ENCODE measurements at places on chromosomes 7 and 10. TPM values are rescaled to one million over a fixed set of nuclear protein-coding genes. Genes with fewer than 3 reads are reported as not detected.

GRCh38 chr7:101813402-101814019, 3.9 kb upstream of the CUX1 start:
- DNase-seq: no peak

- DNase-seq: peak; percentile 45
These were observed 5.8 kb downstream of the KLF6 start for GRCh38 chr10:3779158-3779741.

- no peak for DNase-seq
These were observed 28.0 kb downstream of the VPS26A start for GRCh38 chr10:69151984-69152383.

DNA sequence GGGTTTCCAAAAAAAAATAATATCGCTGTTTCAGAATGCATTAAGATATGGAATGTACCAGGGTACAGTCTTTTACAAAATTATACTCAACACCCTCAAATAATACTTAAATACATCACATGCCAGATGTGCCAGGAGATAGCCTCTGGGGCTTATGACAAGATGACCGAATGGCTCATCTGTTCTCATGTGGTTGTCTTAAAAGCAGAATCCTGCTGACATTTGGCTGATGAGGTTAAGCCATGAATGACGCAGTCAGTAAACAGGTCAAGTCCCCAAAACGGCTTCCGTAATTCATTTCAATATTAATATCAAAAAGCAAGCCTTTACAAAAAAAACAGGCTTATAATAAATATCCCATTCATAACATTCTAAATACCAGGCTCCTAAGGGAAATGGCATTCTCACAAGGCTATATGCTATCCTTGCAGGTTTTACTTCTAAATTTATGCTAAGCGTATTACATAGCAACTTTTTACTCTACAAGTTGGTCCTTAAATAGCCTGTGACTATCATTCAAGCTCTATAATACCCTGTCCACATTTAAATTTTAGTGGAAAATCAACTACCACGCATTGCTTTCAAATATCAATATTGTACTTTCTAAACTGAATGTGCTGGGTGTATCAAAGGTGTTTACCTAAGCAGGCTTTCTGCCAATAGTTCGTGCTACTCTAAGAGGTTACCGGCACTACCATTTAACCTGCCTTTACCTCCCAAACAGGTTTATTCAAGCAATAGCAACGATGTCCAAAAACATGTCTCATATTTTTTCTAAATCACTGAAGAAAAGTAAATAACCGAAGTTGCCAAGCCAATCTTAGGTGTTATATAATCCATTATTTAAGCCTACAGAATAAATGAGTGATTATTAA, 15.6 kb downstream of the SMURF1 start:
- no peak for DNase-seq

- no peak for DNase-seq
These were observed 64.4 kb downstream of the PROSER2 start for GRCh38 chr10:11887381-11888227.

DNA sequence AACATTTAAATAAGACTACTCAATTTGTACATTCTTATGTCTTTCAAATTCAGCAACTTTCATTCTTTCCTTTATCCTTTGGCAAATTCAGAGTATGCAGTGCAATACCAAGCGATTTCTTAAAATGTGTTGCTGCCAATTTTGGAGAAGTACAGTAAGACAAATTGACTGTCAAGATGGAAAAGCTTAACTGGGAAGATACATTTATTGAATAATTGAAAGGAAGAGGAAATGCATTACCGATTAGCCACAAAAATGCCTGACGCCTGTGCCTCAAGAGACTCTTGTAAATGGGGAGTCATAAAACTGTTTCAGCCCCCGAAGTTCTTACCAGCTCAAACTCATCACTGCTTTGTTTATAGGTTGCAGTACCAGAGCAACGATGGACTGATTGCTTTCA, 373.3 kb upstream of the GALNT17 start:
- DNase-seq: no peak

GRCh38 chr7:70591643-70592042, 540.3 kb upstream of the GALNT17 start:
- no peak for DNase-seq

DNA sequence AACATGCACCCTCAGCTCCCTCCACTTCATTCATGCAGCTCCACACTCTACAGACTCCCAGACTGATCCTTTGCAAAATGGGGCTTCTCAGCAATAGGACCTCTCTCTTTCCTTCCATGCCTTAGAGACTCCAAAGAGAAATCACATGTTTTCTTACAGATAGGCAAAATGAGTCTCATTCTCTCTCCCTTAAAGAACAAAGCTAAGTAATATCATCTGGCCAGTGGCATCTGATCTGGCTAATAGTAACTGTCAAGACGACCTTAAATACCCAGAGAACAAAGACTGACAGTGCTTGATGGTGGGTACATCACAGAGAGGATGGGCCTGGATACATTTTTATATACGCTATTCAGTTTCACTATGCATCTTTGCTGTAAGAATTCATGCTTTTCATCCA, 43.1 kb upstream of the CALD1 start:
- DNase-seq: no peak

DNA sequence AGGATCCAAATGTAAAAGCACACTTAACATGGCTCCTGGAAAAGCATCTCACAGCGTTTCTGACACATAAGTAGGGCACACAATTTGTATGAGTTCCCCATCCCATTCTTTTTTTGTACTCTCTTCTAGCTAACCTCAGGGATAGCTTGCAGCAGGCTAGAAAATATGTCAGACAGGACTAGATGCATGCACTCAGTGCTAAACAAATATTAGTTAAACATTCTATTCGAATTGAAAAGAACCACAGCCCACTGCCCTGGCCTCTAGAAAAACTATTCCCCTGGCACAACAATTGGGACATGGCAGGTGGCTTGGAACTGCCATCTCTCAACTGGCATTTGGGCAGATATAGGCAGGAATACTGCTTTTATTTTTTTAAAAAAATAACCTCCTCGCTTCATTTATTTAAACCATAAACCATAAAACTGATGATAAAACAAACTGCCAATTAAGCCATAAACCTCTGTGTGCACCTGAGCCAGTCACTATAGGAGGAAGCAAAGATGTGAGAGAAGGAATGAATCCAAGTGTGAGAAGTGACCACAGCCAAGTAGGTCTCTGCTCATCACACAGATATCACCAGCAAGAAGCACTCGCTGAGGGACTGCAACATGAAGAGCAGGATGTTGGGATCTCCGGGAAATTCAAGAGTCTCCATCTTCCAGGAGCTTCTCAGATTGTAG, 394.1 kb downstream of the NEBL start:
- DNase-seq: no peak

- no peak for DNase-seq
These were observed 449.7 kb upstream of the KLF6 start for GRCh38 chr10:4234661-4235060.

DNA sequence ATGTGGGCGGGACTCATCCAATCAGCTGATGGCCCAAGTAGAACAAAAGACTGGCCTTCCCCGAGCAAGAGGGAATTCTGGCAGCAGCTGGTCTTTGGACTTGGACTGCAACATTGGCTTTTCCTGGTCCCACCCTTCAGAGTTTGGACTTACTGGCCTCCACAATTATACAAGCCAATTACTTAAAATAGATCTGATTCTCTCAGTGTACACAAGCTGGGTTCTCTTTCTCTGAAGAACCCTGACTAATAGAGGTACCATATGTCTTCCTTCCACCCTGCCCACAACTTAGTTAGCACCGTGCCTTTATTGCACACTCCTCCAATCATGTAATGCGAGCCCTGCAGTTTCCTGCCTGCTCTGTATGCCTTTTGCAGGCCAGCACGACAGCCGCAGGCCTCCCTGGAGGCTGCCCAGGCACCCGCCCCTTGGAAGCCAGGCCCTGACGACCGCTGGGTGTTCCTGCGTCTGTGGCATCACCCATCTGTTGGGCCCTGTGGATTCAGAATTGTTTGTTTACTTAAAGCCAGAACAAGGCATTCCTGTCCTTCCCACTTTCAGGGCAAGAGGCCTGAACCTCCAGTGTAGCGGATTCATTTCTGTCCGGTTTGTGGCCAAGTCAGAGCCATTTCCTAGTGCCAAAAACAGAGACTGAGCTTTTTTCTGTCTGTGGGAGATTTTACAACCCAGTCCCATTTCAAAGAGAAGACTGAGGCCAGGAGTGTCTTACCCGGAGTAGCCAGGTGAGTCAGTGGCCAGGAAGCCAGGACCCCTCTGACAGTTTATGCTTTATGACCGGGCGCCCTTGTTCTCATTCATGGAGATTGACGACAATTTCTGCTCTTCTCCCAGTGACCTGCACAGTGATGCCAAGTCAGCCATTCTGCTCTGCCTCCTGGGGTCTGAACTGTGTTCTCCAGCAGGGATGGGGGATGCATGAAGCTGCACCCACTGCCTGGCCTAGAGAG, 968 bp upstream of the INMT start:
- DNase-seq: peak; percentile 91

- DNase-seq: no peak
These were observed 277.4 kb downstream of the PARD3 start for GRCh38 chr10:34537629-34538231.

GRCh38 chr7:30888747-30889146, 22.9 kb upstream of the AQP1 start:
- DNase-seq: peak; percentile 94

- no peak for DNase-seq
These were observed 415.4 kb upstream of the AUTS2 start for GRCh38 chr7:69182596-69183467.

- DNase-seq: peak; percentile 68
These were observed 239.3 kb upstream of the SEMA3C start for GRCh38 chr7:81158189-81158588.

DNA sequence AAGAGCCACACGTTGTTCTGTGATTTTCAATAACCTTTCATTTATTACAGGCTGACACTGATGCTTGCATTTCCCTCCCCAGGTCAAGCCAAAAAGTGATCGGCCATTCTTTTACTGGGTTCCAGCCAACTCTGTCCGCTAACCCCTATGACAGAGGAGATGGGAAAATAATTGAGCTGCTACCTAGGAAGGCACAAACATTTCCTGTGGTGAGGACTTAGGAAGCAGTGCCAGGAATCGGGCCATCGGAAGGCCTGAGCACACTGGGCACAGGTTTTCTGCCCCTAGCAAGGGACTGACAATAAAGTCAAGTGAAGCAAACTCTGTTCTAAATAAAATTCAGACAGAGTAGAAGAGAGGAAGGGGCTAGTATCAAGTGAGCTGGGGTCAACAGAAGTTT, 313.0 kb upstream of the AOAH start:
- DNase-seq: no peak

DNA sequence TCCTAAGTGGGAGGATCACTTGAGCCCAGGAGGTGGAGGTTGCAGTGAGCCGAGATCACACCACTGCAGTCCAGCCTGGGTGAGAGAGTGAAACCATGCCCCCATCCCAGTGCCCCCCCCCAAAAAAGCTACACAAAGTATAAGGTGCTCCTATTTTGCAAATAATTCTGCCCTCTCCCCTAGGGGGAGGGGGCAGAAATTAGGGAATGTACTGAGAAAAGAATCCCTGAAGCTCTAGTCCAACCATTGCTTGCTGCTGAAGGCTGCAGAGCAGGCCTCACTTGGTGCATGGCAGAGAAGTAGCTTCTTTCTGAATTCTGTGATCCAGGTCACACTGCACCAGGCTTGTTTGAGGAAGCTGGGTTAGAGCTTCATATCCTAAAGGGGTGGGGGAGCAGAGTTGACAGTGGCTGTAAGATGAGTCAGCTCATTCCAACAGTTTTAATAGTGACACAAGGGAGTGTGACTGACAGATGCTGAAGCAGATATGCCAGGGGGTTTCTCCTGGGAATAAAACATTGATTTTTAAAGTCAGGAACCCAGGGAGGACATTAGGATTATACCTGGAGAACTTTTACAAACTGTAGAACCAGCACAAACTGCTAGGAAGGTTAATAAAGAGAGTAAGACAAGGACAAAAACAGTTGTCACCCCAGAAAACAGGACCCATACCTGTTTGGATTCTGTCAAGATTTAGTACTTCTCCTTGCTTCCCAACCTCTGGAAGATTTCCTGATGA, 32.8 kb upstream of the STRIP2 start:
- no peak for DNase-seq

DNA sequence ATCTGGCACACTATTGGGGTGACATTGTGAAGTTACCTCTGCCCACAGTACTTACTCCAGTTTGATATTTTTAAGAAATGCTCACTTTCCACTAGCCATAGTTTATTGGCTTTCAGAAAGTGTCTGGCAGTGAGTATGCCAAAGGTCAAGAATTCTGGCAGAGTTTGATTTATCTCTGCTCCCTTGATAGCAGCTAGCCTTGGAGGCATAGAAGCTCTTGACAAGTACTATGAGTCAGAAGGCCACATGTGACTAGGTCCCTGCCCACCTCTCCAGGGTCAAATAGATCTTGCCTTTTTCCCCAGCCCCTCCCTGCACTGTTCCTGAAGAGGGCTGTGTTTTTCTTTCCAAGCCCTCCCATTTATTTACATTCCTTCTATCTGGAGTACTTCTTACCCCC, 202.2 kb downstream of the AUTS2 start:
- peak; percentile 40 for DNase-seq

- DNase-seq: no peak
These were observed 196.1 kb upstream of the GALNT17 start for GRCh38 chr7:70935854-70936253.

DNA sequence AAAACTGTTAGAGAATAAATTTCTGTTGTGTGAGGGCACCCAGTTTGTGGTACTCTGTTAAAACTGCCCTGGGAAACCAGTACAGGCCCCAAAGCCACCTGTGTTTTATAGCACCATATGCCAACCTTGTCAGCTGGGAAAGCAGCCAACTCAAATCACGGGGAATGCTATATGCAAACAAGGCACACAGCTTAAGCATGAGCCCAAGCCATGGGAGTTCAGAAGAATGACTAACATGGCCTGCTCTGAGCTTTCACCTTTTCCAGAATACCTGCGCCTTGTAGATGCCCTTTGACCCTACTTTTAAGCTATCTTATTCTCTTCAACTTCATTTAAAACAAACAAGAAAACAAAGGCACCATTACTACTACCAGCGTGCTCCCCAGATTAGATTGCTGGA, 5.5 kb upstream of the SLC25A13 start:
- no peak for DNase-seq

DNA sequence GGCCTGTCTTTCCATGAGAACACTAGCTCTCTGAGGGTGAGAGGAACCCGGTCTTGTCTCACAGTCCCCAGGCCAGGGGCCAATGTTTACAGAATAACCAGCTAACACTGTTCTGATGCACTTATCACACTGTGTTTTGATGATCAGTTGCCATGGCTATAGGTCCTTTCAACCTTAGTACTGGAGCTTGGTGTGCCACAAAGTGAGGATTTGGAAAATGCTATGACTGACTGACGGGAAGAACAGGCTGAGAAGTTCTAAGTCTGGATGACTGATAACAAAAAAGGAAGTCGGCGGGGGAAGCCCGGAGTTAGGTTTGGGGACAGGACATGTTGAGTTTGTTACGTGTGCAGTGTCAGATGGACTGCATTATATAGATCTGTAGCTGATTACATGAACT, 141.8 kb downstream of the CTTNBP2 start:
- no peak for DNase-seq

Gene FAM131B
- 7.6 TPM for total RNA-seq

Gene PRPS1L1
- not detected for total RNA-seq

Gene OPN1SW
- total RNA-seq: not detected

Gene SEMA4G
- total RNA-seq: 5.9 TPM

Gene METTL27
- 2.1 TPM for total RNA-seq

Gene ELOVL3
- 0.62 TPM for total RNA-seq

Gene SSBP1
- 146 TPM for total RNA-seq

Measured in astrocyte (in vitro differentiated cells and primary cell).